ENCODE measurements at places on chromosomes 1 and 21.

DNA sequence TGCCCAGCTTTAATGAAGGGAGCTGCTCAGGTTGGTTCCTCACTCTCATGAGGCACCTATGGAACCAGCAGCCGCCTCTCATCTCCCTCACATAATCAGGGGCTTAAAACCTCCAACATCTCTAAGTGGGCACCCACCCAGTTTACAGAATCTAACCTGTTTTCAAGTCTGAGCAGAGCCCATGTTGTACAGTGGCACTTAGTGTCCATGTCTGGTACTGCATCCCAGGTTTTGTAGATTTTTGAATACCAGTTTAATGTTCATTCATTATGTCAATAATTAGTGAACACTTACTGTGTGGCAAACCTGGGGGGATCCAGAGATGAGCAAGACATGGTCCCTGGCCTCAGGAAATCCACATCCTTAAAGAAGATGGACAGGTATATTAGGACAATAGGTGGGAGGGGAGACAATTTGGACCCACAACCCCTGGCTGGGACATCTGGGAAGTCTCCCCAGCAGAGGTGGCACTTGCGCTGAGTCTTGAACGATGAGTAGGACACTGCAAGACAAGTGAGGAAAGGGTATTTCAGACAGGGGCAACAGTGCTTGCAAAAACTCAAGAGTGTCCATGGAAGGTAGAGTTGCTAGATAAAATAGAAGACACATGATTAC lies 83.3 kb downstream of the LACTBL1 start:
- no peak for DNase-seq

- DNase-seq, result no peak
Measured at GRCh38 chr1:205598841-205599668, 32.8 kb downstream of the ELK4 start.

GRCh38 chr21:28256420-28256831 lies 736.3 kb downstream of the LTN1 start:
- DNase-seq, result no peak

DNA sequence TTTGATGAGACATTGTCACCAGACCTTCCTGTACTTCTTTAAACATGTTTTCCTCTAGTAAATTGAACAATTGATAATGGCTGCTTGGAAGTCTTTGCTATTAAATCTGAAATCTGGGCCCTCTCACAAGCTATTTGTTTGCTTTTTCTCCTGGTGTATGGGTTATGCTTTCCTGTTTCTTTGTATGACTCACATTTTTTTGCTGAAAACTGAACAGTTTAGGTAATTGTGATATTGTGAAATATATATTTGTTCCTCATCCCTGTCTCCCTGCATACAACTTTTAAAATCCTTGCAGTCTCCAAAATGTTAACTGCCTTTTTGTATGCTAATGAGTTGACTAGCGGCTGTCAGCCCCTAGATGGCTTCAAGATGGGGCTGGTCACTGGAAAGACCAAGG lies 61.6 kb downstream of the MAP3K21 start:
- DNase-seq, result no peak

DNA sequence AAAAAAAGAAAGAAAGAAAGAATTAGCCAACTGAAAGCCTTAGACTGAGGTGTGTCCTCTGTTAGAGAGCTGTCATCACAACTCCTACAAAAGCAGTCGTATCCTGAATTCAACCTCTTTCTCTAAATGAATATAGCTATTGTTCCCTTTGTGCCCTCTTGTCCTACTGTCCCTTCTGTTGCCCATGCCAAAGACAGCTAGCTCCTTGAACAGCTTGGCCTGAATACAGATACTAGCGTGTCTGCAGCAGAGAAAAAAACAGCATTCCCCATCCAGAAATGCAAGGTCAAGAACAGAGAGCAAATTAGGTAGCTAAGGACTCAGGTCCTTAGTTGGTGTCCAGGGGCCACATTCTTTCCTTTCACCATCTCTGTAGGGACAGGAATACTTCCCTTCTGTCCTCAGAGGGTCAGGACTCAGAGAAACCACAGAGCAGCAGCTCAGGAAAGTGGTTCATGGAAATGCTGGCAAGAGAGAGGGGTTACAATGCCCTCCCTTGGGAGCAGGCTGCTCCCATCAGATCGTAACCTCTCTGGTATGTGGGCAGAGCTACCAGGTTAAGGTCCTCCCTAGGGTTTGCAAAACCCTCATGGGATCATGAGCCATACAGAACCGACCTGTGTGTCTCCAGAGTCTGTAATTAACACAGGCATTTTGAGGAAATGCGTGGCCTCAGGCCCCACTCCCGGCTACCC lies 1.8 kb upstream of the ZBTB48 start:
- no peak for DNase-seq

GRCh38 chr1:29444081-29444715 lies 207.9 kb downstream of the PTPRU start:
- DNase-seq, result no peak

- DNase-seq, result no peak
Measured at GRCh38 chr21:46393451-46393940, 65.2 kb upstream of the DIP2A start.

DNA sequence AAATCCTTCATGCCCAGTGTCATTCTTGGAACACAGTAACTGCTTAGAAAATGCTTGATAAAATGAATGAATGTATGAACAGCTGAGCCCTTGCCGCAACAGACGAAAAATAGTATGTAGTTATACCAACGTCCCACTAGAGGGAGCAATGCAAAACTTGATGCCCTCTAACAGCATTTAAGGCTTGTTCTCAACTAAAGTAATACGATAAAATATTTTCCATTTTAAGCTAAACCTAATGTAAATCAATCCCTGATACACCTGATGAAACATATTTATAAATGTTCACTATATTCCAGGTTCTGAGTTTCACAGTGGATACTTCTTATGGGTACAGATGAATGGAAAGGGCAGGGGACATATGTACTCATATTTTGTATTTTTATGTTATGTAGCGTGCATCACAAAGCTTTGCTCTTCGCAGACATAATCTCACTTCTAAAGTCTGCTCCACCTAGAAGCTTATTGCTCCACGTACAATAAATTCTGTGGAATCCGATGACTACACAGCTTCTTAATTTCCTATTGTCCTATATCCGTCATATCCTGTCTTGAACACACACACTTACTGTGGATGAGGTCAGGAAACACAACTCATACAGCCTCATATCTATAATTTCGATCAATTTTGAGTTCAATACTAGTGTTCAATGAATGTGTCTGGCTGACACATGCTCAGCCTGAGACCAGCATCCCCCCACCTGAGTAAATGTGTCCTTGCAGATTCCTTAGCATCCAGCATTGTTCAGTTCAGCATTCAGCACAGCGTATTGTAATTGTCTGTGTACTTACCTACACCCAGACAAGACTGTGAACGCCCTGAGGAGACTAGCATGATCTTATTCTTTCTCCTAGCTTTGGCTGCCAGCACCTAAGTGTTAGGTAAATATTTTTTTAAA lies 4.4 kb upstream of the UTP25 start:
- no peak for DNase-seq

DNA sequence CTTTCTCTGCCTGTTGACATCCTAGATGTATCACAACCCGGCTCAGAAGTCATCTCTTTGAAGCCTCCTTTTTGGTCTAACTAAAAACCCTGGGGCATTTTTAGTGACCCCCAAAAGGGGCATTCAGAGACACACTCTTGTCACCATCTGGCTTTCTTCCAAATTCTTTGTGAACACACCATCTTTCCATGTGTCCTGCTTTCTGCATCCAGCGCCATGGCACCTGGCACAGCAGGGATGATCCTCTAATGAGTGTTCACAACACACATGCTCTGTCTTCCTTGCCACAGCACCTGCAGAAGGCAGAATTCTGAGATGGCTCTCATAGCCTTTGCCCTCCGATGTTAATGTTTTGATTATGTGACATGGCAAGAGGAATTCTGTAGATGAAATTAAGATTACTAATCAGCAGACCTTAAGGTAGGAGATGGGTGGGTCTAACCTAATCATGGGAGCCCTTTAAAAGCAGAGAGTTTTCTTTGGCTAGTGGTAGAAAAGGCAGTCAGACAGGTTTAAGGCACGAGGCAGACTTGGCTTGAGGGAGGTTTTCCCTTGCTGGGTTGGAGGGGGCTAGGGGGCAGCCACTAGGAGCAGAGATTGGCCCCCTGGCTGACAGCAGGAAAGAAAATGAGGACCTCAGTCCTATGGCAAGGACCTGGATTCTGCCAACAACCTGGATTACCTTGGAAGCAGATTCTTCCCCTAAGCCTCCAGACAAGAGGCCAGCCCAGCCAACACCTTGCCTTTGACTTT lies 4.9 kb upstream of the TMEM61 start:
- DNase-seq, result no peak

DNA sequence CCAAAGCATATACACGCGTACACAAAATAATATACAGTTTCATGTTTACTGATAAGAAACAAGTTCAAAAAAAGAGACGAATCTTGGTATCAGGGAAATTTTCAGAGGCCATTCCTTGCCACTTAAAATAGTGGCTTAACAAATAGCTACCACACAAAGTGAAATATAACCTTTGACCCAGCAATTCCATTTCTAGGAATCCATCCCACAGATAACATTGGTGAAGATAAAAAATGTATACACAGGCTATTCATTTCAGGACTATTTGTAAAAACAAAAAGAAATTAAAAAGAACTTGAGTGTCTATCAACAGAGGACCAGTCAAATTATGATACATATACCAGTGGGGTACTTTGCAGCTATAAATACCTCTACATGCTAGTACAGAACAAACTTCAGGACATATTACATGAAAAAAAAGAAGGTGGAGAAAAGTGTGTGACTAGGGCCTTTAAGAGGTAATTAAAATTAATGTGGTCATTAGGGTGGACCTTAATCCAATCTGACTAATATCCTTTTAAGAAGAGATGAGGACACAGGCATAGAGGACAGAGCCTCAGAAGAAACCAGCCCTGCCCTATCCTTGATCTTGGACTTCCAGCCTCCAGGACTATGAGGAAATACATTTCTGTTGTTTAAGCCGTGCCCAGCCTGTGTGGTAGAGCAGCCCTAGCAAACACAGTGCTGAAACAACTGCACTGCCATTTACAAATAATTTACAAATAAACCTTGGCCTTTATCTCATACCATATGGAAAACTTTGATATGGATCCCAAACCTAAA lies 7.8 kb downstream of the UBE2G2 start:
- no peak for DNase-seq

DNA sequence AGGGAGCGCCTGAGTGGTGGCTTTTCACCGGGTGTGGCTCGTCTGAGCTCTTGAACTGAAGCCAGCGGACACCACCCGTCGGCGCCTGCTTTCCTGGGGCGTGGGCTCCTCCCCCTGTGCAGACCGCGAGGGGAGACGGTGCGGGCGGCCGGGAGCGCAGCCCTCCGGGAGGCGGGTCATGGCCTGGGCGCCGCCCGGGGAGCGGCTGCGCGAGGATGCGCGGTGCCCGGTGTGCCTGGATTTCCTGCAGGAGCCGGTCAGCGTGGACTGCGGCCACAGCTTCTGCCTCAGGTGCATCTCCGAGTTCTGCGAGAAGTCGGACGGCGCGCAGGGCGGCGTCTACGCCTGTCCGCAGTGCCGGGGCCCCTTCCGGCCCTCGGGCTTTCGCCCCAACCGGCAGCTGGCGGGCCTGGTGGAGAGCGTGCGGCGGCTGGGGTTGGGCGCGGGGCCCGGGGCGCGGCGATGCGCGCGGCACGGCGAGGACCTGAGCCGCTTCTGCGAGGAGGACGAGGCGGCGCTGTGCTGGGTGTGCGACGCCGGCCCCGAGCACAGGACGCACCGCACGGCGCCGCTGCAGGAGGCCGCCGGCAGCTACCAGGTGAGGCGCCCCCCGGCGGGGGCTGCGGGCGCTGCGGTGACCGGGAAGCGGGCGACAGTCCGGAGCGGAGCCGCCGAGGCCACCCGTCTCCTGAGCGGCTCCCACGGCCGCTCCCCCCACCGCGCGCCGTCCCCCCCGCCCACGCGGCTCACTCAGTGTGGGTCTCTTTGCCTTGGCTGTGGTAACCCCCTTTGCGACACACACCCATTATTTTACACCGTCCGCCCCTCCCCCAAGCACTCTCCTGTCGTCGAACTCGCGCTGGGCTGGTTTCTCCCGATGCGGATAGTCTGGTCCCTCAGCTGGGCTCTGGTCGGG lies at the start of gene TRIM58:
Gene TRIM58 (plus strand): TSS at position 119 of the 916 bp plus-strand sequence. CDS start 60 bp downstream, at position 179.
- no peak for DNase-seq

- DNase-seq, result no peak
Measured at GRCh38 chr21:38115870-38116269, 140.9 kb upstream of the KCNJ15 start.

DNA sequence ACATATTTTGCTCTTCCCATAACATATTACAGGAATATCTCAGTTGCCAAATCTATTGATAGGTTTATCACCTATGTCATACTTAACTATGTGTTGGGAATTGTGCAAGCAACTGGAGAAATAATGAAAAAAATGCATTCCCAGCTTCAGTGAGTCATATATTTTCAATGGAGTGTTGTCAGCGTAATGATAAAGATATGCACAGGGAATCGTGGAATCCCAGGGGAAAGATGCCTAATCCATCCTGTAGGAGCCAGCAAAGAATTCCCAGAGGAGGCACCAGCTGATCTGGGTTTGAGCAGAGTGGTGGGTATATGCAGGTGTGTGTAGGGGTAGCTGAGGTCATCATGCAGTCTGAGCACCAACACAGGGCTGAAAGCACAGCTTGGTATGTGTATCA lies 213.3 kb upstream of the DAB1 start:
- DNase-seq, result no peak

- no peak for DNase-seq
Measured at GRCh38 chr1:11807133-11807532, 1.1 kb downstream of the CLCN6 start.

GRCh38 chr1:25185409-25186160 lies 46.7 kb downstream of the SYF2 start:
- DNase-seq, result no peak

Measured in stimulated activated naive CD4-positive, alpha-beta T cell treated with Interleukin-2 at 50 U/mL for 16 hours (primary cell).